Renal cortical epithelial cell (primary cell): ENCODE measurements at places on chromosomes 6 and 20. TPM values are rescaled to one million over a fixed set of nuclear protein-coding genes. Genes with fewer than 3 reads are reported as not detected.
A peak's percentile ranks its signal among the peaks of the same experiment; 100 is the strongest.

RAB23 gene
- 19.6 and 24.5 TPM in 2 replicates for total RNA-seq

OR2H1 gene
- total RNA-seq: not detected in 2 replicates

GDAP1L1 gene
- total RNA-seq: not detected in 2 replicates

DYNLT2 gene
- 0.35 and 0.75 TPM in 2 replicates for total RNA-seq

HLA-DQA2 gene
- not detected in 2 replicates for total RNA-seq

PNPLA1 gene
- total RNA-seq: not detected in 2 replicates

NHLRC1 gene
- total RNA-seq: 1.7 and 3.3 TPM in 2 replicates

- DNase-seq: no peak
Observed at GRCh38 chr6:14125346-14125745, 7.8 kb downstream of the CD83 start.

DNA sequence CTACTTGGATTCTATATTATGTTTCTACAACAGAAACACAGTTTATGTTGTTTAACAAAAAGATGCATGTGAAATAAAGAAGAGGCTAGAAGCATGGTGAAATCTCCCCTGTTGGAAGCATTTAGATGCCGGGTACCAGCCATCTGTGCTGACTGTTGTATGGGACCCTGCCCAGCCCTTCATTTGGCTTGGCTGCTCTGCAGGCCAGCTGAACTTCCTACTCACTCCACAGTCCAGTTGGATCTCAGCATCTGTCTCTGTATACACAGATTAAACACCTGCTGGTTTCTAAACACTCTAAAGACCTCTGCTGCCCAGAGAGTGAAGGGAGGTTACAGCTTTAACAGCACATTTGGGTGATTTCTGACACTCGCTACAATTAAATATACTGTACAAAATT, 228.3 kb downstream of the SLC35F1 start:
- no peak for DNase-seq

DNA sequence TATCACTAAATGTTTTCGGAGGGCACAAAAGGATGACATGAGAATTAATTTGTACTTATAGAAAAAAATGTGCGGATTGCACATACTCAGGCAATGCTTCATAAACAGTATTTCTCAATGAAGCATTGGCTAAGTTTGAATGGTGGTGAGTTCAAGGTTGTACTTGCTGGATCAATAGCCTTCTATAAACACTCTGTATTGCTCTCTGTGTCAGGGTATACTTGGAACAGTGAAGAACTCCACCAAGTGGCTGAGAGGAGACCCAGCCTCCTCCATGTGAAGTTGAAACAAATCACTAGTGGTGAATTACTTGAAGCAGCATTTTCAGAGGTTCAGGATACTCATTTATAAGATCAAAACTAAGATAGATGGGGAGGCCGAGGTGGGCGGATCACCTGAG, 360.6 kb downstream of the RIMS1 start:
- peak; percentile 9 for DNase-seq

- no peak for DNase-seq
Observed at GRCh38 chr6:139429580-139430145, 55.2 kb upstream of the CITED2 start.

DNA sequence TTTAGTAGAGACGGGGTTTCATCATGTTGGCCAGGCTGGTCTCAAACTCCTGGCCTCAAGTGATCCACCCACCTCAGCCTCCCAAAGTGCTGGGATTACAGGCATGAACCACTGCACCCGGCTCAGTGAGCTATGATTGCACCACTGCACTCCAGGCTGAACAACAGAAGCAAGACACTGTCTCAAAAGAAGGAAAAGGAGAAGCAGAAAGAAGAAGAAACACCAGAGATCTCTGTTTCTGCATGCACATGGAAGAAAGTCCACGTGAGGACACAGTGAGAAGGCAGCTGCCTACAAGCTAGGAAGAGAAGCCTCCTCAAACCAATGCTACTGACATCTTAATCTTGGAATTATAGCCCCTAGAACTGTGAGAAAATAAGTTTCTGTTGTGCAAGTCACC, 16.0 kb downstream of the ECT2L start:
- DNase-seq: no peak

DNA sequence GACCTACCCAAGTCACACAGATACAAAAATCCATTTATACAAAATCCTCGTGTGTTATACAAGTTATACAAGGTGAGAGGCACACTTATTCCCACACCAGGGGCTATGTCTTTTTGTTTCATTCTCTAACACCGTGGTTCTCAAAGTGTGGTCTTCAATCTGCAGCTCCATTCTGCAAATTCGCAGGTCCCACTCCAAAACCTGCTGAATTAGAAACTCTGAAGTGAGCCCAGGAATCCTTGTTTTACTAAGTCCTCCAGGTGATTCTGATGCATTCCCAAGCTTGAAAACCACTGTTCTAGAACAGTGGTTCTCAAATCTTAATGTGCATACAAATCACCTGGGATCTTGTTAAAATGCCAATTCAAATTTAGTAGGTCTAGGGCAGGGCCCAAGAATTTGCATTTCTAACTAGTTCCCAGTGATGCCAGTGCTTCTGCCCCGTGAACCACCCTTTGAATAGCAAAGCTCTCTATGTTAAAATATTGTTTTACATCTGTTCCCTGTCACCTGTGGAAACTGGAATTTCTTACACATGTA, 35.1 kb downstream of the LRFN2 start:
- DNase-seq: no peak

DNA sequence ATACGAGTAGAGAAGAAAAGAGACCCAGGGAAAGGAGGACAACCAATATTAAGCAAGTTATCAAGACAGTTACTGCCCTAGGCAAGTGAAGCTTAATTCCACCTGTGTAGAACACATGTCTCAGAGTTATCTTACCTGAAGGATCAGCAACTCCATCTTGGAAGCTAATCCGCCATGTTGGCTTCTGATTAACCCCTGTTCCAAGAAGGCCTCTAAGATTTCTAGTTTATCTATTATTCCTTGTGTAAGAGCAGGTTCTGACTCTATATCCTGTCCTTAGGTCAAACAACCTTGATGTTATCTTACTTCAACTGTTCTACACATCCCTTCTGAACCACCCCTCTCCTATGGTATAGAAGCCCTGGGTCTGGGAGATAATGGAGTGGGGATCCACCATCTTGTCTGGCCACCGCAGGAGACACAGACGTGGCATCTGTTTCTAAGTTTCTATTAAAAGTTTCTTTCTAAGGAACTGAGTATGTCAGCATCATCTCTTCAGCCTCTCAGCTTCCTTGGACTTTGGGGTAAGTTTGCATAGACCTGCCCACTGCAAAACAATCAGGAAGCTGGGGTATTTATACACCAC, 27.7 kb upstream of the PTPN1 start:
- no peak for DNase-seq

GRCh38 chr6:12474167-12475140, 184.3 kb downstream of the EDN1 start:
- peak; percentile 63 for DNase-seq

DNA sequence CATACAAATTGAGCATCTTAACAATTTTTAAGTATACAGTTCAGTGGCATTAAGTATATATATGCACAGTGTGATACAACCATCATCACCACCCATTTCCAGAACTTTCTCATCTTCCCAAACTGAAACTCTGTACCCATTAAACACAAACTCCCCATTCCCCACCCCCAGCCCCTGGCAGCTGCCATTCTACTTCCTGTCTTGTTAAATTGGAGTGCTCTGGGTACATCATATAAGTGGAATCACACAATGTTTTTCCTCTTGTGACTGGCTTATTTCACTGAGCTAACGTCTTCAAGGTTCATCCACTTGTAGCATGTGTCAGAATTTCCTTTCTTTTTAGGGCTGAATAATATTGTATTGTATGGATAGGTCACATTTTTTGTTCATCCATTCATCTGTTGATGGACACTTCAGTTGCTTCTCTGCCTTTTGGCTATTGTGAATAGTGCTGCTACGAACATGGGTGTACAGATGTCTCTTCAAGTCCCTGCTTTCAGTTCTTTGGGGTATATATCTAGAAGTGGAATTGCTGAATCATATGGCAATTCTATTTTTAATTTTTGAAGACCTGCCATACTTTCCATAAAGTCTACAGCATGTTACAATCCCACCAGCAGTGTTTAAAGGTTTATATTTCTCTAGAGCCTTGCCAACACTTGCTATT, 19.6 kb upstream of the RREB1 start:
- DNase-seq: no peak

GRCh38 chr20:19991308-19991707, 25.9 kb upstream of the NAA20 start:
- DNase-seq: no peak

DNA sequence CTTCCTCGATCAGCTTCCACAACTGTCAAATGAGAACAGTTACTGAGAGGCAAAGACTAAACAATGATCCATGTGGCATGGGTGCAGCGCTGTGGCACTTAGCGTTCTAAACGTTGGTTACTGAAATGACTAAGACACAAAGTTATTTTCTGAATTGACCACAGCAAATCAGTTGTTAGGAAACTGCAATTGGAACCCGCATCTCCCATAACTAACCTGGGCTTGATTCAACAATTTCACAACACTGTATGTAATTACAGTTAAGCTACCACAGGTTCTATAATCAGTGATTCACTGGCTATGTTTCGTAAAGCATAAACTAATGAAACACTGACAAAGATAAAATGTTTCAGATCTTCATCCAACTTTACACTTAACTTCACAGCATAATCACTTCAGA, 12.5 kb downstream of the WDR27 start:
- peak; percentile 69 for DNase-seq

DNA sequence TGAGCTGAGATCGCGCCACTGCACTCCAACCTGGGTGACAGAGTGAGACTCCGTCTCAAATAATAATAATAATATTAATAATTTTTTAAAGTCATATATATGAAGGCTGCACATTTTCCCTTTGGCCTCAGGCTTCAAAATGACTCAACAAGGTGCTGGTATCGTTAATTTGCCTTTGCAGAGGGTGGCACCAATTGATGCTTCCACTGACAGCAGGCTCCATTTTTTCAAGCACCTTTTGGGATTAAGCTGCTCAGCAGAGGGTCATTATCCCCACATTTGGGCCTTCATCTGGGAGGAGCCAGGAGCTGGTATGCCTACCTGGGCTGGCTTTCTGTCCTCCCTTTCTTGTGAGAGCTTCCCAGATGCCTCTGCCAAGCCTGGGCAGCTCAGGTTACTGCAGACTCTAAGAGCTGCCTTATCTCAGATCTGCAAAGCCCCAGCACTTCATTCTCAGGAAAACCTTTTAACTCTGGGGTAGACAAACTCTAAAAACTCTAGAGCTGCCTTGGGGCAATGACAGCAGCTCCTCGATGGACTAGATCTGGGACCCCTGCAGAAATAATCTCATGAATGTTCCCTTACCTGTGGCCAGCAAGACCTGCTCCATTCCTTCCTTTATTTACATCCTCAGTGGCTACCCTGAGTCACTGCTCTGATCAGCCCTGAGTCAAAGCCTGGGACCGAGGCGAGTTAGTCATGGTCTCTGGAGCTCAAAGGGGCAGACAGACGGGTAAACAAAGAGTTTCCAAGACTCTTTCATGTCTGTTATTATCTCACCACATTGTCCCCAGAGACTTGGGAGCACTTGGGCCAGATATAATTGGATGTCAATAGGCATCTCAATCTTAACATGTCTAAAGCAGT, 80.0 kb upstream of the EYA2 start:
- peak; percentile 81 for DNase-seq

DNA sequence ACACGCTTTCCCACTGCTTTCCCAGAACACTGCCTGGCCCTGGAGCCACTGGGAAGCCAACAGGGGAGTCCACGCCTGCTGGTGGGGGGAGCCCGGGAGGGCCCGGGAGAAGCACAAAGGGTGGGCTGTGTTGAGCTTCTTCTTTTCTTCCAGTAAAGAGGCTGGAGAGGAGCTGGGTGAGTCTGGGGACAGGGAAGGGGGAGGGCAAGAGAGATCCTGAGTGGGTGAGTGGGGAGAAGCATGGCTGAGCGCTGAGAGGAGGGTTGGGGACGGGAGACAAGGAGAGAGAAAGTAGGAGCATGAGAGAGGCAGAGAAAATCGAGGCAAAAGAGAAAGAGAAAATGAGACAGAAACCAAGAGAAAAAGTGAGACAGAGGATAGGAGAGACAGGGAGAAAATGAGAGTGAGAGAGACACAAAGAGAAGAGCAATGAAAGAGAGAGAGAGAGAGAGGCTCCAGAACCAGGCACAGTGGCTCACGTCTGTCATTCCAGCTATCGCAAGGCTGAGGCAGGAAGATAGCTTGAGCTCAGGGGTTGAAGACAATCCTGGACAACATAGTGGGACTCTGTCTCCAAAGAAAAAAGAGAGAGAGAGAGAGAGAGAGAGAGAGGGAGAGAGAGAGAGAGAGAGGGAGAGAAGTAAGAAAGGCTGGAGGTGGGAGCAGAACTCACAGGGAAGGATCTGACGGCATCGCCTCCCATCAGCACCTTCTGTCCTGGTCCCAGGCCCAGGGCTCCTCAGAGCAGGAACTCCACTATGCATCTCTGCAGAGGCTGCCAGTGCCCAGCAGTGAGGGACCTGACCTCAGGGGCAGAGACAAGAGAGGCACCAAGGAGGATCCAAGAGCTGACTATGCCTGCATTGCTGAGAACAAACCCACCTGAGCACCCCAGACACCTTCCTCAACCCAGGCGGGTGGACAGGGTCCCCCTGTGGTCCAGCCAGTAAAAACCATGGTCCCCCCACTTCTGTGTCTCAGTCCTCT, 2.0 kb downstream of the LST1 start:
- no peak for DNase-seq

DNA sequence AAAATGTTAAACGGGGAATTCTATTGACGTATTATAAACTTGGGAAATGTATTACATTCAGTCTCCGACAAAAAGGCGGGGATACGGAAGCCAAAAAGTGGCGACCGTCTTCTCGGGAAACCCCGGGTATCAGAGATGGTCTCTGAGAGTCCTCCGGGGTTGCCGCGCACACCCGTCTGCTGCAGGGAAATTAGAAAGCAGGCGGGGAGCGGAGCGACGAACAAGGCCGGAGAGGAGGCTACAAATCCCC, 1.5 kb downstream of the SALL4 start:
- no peak for DNase-seq

DNA sequence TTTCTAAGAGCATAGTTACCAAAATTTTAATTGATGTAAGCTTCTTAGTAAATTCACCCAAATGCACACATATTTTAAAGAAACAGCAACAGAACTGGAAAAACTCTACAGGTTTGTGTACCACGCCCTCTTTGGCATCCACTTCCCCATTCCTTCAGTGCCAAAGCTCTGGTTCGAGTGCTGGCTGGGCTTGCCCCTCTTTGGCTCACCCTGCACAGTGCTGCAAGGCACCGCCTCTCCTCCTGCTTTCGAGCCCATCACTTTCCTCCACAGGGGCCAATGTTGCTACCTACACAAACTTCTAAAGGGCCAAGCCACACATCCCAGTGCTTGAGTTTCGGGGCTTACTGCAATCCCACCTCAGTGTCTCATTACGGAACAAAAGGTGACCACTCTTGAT, 9.6 kb downstream of the LRP11 start:
- DNase-seq: peak; percentile 41

DNA sequence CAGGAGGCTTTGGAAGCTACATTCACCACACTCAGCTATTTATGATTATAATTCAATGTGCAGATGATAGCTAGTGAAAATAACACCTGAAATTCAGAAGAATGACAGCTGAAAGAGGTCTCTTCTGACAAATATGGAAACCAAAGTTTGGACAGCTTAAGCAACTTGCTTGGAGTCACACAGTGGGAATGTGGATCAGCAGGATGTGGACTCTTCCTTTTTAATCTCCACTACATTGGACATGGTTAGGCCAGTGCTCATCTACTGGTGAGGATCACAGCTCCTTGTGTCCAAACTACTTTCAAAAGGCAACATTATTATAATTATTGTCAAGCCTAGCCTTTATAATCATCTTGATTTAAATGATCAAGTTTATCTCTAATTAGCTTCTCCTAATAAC, 10.4 kb downstream of the TRAPPC3L start:
- DNase-seq: no peak

- DNase-seq: peak; percentile 11
Observed at GRCh38 chr20:36720510-36720909, 25.4 kb downstream of the NDRG3 start.

- DNase-seq: peak; percentile 36
Observed at GRCh38 chr6:125041740-125042459, 79.7 kb downstream of the RNF217 start.
